ENCODE measurements at places on chromosomes 3 and 15. TPM values are rescaled to one million over a fixed set of nuclear protein-coding genes. Genes with fewer than 3 reads are reported as not detected.

- DNase-seq, result peak; percentile 24
Measured at GRCh38 chr3:97959872-97960271, 12.4 kb downstream of the RIOX2 start.

DNA sequence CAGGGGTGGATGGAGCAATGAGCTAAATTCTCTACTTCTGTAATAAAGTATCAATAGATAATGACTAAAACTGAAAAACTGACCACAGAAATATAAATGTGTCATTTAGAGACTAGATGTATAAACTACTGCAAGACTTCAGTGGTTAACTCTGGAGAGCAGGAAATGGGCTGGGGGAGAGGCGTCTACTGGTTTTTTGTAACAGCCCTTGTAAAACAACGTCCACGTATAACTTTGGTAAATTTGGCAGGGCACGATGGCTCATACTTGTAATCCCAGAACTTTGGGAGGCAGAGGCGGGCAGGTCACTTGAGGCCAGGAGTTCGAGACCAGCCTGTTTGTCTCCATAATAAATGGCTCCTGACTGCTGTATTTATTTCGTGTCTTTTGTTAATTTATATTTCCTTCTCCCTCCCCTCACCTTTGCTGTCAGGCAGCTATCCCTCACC, 12.5 kb downstream of the RAB27A start:
- no peak for DNase-seq

- no peak for DNase-seq
Measured at GRCh38 chr15:62455441-62455921, 290.4 kb upstream of the C2CD4B start.

DNA sequence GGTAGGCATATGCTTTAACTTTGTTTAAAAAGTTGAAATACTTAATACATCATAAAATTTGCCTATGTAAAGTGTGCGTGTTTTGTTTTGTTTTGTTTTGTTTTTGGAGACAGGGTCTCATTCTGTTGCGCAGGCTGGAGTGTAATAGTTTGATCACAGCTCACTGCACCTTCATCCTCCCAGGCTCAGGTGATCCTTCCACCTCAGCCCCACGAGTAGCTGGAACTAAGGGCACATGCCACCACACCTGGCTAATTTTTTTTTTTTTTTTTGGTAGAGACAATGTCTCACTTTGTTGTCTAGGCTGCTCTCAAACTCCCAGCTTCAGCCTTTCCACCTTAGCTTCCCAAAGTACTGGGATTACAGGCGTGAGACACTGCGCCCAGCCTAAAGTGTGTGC, 42.5 kb downstream of the RAB7A start:
- no peak for DNase-seq

DNA sequence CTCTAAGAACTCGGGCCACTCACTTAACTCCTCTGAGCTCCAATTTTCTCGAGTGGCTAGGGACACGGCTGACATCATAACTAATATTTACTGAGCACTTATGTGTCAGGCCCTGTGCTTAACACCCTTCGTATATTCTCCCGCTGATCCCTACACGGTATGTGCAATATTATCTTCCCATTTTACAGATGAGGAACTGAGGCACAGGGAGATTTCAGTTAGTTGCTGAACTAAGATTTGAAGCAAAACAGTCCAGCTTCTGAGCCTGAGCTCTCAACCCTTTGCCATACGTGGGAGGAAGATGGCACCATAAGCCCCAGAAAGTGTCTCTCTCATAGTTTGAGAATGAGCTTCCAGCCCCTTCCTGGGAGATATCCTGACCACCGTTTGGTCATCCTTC, 19.6 kb downstream of the FAH start:
- DNase-seq, result no peak

DNA sequence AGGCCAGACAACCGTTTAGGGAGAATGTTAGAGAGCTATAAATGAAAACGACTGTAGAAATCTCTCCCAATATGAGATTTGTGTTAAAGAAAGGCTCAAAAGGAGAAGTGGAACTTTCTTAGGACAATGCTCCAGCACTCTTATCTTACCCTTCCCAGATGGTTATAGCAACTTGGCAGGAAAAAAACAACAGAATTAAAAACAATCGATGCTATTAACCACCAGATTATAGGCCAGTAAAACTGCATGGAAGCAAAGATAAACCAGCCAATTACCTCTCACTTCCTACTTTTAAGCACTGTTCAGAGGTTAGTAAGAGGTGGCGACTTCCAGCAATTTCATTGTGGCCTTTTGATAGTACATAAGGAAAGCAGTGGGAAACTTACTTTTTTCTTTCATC, 72.9 kb downstream of the TMCC1 start:
- no peak for DNase-seq

DNA sequence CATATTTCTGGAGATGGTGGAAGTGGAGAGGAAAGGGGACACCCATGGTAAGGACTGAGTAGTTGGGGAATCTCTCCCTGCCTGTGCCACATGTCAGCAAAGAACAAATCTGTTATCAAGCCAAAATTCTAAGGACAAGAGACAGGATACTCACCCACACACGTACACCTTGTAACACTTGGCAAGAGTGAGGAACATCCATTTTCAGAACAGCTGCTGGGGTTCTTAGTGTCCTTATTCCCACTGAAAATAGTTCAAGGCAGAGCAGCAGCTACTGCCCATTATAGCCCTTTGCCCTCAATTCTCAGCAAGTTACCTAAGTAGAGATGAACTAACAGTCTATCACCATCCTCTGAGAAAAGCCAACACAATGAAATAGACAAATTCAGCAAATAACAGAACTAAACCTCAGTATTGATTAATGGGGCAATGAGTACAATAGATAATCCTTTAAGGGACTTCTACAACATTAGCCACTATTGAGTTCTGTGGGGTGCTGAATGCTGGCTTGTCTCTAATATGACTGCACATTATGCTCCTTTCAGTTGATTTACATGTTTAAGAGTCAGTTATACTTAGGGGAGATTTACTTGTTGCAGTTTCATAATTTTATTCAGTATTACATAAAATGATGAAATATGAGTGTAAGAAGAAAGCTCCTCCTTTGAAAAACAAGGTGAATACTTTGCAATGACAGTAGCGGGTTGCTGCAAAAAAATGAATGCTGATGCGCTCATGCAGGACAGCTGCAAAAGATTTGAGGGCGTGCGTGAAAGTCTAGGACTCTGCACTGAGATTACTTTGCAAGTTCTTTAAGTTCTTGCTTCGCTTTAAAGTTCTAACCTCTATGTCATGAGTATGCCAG, 22.4 kb downstream of the SENP5 start:
- DNase-seq, result no peak

DNA sequence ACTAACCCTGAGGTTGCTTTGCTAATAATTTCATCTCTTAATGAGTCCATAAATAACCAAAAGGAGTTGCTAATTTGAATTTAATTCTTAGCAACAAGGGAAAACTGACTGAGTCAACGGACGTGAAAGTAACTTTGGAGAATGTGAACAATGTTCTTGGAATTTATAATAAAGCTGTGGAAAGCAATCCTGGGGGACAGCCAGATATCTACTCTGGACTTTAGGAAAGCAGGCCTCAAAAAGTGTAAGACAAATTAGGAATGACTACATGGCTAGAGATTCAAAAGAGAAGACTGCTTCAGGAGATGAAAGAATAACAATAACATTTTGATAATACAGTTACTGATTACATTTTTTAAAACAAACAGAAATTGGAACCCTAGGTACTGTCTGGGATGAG, 318.4 kb upstream of the COL8A1 start:
- DNase-seq, result no peak

GRCh38 chr3:128187495-128187894, 34.2 kb downstream of the EEFSEC start:
- DNase-seq, result no peak

DNA sequence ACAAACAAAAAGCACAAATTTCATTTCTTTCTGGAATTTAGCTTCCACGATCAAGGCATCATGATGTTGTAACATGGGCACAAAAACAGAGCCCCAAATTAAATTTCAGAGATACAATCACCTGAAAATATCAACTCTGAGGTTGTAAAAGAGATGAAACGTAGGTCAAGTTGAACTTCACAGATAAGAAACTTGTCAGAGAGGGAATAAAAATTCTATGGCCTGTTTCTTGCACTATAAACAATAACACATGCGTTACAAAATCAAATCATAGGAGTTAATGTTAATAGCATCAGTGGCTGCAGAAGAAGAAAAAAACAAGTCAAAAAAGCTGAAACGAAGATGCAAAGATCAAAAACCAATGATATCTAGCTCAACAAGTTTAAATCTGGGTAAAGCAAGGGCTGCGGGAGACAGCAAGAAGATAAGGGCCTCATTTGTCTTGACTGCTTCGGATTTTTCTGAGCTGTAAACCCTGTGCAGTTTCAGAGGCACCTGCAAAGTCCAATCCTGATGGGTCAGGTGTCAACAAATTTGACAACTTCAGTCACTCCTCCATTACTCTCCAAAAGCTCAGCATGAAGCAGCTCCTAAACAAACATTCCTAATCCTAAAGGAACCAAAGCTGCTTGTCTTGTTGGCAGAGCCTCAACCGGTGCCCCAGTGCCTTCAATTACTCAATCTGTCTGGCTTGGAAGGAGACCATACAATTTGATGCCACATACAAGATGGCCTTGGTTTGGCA, 219.8 kb downstream of the STT3B start:
- no peak for DNase-seq

DNA sequence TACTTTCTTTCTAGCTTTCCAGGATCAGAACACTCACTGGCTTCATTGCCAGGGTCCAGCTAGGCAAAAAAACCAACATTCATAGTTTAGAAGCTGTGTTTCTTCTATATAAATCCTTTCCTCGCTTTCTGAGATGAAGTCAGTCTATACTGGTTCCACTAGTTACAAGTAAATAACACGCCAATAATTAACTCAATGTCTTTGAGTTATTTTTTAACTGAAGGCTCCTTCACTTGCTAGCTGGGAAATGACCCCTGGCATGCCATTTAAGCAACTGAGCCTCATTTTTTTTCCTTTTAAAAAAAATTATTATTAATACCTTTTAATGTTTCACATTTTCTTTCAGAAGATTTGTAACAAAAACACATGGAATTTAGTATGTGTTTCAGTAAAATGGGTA, 2.1 kb upstream of the CCDC174 start:
- no peak for DNase-seq

- DNase-seq, result no peak
Measured at GRCh38 chr3:153572165-153572564, 410.1 kb downstream of the RAP2B start.

- DNase-seq, result no peak
Measured at GRCh38 chr3:23824699-23825444, 19.1 kb downstream of the UBE2E1 start.

DNA sequence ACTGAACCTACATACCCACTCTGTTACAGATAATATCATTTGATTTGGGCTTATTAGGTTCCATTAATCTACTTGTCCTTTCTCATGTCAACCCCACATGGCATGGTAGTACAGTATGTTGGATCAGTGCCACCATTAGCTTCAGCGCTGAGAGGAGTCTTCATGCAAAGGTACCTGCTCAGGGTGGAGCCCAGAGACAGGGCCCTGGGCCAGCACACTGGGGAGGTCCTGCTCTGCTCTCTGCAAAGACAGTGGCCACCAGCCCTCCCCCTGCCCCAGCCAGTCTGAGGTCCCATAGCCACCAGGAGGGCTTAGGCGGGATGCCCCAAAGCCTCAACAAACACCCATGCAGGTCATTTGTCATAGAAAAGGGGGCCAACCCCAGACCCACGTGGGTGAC, 71.0 kb downstream of the ATP10A start:
- DNase-seq, result no peak

DNA sequence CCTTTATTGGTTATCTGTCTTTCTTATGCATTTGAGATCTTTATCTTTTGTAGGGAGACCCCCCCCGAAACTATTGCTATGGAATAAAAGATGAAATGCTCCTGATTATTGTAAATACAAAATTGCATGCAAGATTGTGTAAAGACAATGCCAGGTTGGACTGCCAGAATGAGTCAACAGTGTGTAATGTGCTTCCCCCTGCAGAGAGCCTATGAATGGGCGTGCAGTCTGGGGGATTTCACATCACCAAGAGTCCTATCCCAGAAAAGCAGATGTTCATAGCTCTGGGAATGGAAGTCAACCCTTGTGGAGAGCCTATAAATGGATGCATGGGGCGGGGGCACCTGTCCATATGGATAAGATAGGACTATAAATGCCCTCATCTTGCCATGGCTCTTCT, 584.3 kb downstream of the NSUN3 start:
- no peak for DNase-seq

DNA sequence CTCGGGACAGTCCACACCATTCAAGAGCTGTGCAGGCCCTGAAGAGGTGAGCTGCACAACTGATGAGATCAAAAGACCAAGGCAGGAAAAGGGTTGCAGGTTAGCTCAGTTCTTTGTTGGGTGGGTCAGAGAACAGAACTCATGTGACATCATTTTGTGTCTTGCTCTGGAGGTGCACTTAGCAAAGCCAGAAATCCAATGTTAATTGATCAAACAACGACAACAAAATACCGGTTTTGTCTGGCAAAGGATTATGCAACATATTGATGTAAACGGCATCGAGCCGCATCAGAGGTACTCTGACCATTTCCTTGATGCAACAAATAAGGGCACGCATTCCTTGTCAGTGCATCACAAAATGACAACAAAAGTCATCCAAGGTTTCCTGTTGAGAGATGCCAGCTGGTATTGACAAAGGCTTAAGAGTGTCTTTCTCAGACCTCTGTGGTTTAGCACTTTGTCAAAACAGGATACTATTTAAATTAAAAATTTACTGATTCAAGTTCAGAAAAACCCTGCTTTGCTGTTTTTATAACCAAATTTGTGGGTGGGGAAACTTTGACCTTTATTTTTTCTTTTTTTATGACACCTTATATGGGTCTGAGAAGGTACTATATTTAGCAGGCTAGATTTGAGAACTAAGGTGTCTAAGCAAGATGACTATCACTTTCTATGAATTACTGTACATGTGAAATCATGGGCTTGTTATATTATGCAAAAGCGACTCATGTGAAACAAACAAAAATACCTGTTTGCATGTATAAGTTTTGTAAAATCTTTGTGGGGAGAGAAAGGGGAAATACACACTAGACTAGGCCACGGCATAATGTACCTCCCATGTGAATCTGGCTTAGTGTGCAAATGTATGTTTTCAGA, 496.1 kb downstream of the FOXP1 start:
- DNase-seq, result no peak

DNA sequence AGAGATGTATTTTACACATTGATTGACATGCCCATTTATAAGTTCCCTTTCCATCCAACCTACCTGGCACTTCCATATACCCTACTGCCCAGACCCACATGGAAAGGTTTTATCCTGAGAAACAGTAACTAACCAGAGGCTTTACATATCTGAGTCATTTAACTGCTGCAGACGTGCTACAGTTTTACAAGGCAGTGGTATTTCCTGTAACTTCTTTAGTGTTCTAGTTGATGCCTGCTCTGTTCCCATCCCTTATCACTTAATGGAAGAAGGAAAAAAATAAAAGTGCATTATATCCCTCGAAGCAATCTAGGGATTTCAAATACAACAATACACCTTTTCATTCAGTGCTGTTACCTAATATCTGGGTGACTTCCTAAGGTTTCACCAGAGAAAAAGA, 107.1 kb downstream of the TMCO5A start:
- no peak for DNase-seq

The GOLGA8R gene
- polyA plus RNA-seq, result 6.9 TPM

The SLC12A1 gene
- 1.9 TPM for polyA plus RNA-seq

The SERPINI1 gene
- polyA plus RNA-seq, result not detected

The CHCHD4 gene
- 14.3 TPM for polyA plus RNA-seq

The IGSF10 gene
- polyA plus RNA-seq, result 5.4 TPM

The GPR62 gene
- polyA plus RNA-seq, result not detected

The ANKRD34C gene
- not detected for polyA plus RNA-seq

The VILL gene
- polyA plus RNA-seq, result 5.7 TPM

The TFRC gene
- 32.8 TPM for polyA plus RNA-seq

The P2RY13 gene
- polyA plus RNA-seq, result 1.0 TPM

Measured in muscle of arm (tissue), 14 donors.